ENCODE measurements at places on chromosomes 5 and 9.

DNA sequence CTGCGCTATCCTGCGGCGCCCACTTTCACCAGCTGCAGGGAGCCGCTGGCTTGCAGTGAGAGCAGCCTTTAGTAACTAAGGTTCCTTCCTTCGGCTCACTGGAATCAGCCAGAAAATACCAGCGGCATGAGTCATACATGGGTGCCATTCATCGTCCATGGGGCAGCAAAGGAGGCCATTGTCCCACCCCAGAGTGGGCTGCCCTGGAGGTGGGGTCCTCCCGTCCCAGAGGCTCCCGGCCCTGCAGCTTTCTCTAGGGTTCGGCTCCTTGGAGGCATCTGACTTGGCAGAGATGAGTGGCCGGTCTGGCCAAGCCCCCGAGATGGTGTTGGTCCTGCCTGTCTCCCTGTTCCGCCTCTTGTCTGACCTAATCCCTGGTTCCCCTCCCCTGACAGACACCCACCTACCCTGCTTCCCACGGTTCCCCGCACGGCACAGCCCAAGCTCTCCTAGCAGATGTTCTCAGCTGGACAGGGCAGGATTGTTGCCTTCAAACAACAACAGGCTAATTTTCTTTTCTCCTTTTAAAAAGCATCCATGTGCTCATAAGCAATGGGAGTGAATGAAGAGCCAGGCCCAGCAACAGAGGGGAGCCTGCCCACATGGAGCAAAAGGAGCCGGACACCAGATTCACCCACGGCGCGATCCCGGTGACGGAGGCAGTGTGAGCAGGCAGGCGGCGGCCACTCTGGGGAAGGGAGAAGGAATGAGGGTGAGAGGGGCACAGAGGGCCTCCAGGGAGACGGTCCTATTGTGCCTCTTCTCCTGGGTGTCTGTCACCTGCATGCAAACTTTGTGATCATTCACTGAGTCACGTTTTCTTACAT, 97.0 kb upstream of the COL5A1 start:
- DNase-seq, result no peak

DNA sequence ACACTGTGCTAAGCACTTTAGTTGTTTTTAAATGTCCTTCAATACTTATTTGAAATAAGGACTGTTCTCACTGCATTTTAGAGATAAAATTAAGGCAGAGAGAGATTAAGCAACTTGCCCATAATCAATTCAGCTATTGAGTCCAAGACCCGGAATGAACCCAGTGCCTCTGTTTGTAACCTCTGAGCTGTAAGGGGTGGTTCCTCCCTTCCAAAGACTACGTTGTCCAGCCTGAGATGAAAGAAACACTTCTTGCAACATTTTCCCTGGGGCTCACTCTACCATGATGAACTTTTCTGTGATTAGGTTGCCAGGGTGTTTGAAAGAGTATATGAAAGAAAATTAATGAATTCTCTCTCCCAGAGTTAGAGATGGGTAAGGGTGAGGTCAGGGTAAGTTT, 22.0 kb upstream of the MAP1B start:
- no peak for DNase-seq

GRCh38 chr5:177018341-177018740, 4.2 kb upstream of the ZNF346 start:
- no peak for DNase-seq

- DNase-seq, result no peak
Measured at GRCh38 chr9:105399117-105399516, 48.7 kb upstream of the FSD1L start.

DNA sequence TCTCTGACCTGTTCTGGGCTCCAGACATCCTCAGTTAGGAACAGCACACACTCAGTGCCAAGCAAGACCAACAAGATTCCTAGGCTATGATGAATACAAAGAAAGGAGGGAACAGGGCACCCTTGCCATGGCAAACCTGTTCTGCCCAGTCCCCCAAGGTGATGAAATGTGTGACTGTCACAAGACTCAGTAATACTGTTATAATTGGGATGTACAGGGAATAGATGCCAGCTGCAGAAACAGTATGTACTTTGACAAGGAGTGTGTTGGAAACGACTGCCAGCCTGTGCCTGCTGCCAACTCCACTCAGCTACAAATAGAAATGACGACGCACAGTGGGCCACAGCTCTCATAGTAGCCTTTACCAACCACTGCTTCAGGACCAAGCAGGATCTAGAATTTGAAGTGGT, 453.0 kb downstream of the EFNA5 start:
- no peak for DNase-seq

Data from inflammatory macrophage treated with lipopolysaccharide for 1 hour (primary cell).